HS-5 (cell line): ENCODE measurements at places on chromosomes 12 and 14.

DNA sequence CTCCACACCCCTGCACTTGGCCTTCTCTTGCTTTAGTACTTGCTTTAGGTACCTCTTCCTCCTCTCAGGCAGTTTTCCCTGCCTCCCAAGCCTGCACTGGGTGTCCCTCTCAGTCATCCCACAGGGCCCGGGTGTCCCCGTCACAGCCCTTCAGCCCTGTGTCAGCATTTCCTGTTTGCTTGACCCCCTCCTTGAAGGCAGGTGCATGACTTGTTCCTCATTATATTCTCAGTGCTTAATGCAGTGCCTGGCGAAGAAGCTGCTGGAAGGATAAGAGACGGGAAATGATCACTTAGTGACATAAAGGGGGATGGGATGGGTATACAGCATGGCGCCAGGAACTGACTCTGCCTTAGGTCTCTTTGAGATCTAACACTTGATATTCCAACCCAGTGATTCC lies 61.5 kb downstream of the IQSEC3 start:
- DNase-seq: no peak

- no peak for DNase-seq
Measured at GRCh38 chr12:3913278-3913677, 40.1 kb upstream of the PARP11 start.

GRCh38 chr14:51080645-51081044 lies 14.3 kb downstream of the TRIM9 start:
- DNase-seq: no peak

DNA sequence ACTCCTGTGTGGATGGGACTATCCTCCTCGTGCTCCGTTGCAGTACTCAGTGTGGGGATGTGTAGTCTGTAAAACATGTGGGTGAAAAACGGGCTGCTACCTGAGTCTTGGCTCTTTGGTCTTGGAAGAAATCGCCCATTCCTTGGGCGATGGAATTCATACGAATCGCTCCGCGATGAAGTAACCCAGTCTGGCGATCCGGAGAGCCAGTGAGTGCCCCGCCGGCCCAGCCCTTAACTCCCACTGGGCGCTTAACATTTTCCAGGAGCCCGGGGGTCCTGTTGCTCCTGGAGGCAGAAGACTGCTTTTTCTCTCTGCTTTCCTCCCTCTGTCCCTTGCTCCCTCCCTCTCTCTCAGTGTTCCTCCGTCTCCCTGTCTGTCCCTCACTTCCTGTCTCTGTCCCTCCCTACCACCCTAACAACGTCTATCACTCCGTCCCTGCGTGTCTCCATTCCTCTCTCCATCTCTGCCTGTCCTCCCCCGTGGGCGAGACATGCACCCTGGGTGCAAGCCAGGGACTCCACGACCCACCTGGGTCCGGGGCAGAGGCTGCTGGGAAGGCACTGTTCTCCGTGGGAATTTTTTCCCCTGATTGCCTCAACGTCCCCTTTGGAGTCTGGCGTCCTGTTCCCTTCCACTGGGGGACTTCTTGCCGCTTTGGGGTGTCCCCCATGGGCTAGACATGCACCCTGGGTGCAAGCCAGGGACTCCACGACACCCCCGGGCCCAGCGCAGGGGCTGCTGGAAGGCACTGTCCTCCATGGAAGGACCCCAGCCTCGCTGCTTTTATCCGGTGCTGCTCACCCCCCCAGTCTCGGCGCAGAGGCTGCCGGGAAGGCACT lies 188.6 kb downstream of the ALG10 start:
- no peak for DNase-seq

DNA sequence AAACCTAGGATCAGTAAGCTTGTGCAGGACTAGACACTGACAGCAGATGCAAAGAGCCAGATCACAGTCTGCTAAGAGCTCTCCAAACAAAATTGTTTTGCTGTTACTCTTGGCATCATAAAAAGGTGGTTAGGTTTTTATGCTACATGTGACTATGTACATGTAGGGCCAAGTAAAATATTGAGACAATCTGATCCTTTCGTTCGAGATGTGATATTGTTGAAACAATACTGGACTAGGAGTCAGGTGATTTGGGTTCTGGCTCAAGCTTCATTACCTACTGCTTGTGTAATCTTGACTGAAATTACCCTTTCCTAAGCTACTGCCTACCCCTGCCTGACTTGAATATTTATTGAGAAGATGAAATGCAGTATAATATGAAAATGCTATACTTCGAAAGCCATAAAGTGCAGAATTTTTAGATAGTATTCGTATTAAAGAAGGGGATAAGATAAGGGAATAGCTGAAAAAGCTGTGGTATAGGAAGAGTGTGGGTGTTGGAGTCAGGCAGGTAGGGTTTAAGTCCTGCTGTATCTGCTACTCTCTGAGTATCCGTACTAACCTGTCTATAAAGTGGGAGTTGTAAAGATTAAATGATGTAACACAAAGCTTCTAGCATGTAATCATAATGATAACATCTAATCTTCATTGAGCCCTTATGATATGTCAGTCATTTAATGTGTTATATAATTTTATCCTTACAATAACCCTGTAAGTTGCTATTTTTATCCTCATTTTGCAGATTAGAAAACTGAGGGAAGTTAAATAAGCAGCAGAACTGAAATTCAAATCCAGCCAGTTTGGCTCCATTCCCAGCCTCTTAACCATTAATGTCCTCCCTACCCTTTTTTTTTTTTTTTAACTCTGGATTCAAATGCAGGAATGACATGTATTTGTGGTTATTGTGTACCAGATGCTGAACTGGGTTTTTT lies 38.6 kb upstream of the ATF1 start:
- DNase-seq: no peak

GRCh38 chr14:55323910-55324309 lies 52.7 kb downstream of the FBXO34 start:
- no peak for DNase-seq

DNA sequence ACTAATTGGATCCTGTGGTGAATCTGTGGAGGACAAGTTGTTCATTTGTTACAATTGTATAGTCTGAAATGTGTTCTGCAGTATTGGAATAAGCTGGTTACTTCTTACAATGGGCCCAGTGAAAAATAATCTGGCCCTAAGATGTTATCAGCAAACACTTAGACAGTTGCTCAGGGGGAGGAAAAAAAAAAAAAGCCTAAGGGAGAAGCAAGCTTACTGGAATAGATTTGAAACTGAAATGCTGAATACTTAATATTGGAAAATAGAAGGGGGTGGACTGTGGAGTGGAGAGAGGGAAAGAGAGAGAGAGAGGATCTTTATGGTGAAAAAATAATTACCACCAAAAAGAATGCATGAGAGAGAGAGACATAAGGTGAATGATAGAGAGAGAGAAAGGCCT lies 4.0 kb downstream of the FOXG1 start:
- DNase-seq: no peak

GRCh38 chr12:116736962-116737773 lies 701 bp downstream of the SPRING1 start:
- DNase-seq: no peak

DNA sequence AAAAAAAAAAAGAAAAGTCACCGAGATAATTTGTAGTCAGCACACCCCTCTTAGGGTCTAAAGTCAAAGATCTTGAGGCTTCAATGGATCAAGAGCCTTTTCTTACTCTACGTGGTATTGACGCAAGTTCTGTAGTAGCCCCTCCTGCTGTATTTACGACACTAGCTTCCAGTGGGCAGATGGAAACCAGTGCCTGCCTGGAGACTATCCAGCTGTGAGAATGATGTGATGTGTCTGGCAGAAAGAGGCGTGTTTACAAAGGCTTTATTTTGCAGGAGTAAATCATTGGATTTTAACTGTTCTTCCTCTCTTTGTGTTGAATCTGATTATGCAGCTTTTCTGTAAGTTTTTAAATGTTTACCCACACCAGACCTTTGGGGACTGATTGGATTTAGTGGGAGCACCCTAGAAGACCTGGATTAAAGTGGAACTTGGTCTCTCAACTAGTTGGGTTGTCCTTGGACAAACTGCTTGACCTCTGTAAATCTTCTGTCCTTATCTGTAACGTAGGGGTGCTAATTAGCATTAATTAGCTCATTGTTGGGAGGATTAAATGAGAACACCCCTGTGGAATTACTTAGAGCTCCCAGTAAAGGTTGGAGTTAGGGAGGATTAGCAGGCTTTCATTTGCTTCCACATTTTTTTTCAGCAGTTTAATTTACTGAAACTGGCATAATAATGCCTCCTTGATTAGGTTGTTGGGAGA lies 72.4 kb downstream of the RASSF3 start:
- DNase-seq: no peak

DNA sequence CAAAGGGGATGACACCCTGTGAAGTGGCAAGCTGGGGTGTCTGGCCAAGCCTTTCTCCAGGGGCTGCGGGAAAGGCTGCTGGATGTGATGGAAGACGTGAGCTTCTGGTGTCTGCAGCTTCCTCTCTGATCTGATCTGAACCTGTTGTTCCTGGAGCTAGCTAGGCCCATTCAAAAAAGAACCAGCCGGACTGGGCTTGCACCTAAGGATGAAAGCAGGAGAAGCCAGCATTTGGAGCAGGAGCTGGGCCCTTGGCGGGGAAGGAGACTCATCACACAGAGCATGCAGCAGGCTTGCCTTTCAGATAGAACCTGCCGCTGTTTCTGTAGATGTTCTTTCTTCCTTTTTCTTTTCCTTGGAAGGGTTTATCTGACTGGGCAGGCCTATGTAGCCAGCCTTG lies 9.5 kb downstream of the RPH3A start:
- no peak for DNase-seq

GRCh38 chr12:53225635-53226424 lies 6.2 kb downstream of the RARG start:
- DNase-seq: no peak

- no peak for DNase-seq
Measured at GRCh38 chr12:71201136-71201679, 43.4 kb upstream of the TSPAN8 start.

GRCh38 chr12:97943359-97943758 lies 480.8 kb downstream of the RMST start:
- DNase-seq: no peak

DNA sequence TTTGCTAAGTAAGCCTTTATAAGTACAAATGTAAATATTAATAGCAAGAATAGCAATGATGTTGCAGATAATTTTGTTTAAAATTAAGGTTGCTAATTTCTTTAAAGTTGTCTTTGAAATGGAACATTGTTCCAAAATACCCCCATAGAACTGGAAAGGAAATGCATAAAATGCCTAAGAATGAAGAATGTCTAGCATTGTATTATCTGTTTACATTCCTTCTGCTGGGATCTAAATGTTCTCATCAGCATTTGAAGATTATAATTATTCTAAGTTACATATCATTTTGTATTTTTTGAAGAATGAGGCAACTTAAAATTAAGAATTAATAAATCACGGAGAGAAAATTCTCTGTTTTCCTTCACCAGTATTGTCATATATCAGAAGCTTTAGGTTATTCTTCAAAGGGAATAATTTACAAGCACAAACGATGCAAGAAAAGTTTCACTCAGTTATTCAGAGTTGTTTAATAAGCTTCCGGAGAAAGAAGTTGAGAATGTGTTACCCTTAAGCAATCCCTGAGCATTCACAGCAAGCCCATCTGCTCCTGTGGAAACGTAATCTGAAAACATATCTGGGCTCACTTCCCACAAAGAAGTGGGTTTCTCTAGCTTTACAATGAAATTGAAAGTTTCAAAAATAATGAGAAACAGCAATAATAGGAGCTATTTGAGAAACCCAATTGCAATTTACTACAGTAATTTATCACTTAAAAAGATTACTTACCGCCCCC lies 21.3 kb downstream of the SLC6A15 start:
- DNase-seq: no peak
